Posterior cingulate gyrus (tissue), 11 donors: ENCODE measurements at places on chromosomes 6 and 20.

DNA sequence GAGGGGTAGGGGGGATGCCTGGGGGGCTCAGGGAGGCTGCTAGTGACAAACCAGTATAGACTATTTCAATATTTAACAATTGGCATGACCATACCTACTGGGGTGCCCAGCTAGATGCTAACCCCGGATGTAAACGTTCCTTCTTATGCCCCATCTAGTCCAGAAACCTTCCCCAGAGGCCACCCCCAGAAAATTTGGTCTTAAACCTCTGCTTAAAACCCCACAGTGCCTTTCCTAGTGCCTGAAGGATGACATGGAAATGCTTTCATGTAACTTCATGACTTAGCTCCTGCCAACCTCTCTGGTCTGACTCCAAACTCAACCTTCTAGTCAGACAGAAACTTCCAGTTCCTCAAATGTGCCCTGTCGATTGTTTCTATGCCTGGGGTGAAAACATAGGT lies 52.0 kb downstream of the JPH2 start:
- no peak for DNase-seq

DNA sequence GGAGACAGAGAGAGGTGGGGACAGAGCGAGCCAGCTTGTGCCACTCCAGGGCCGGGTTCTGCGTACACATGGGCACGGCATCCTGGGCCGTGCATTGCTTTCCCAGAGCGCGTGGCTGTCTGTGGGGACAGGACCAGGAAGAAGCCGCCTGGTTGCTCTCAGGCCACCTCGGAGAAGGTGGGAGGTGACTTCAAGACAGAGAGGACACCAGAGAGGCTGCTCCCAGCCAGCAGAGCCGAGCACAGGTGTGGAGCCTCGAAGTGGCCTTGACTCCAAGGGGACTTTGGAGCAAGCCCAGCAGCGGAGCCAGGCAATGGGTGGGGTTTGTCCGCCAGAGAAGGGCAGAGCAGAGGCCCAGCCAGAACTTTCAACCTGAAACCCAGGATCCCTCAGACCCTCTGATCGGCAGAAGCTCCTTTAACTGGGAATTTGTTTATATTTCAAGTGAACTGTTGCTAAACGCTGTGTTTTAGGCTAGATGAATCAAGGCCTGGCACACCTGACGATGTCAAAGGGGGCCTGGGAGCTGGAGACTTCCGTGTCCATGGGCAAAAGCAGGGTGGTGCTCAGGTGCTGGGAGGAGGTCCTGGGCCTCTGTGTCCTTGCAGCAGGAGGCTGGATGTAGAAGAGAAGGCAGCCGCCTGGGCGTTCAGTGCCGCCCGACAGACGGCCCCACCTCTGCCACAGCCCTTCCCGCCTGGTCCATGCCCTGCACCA lies 262.1 kb downstream of the DLL1 start:
- DNase-seq, result no peak

DNA sequence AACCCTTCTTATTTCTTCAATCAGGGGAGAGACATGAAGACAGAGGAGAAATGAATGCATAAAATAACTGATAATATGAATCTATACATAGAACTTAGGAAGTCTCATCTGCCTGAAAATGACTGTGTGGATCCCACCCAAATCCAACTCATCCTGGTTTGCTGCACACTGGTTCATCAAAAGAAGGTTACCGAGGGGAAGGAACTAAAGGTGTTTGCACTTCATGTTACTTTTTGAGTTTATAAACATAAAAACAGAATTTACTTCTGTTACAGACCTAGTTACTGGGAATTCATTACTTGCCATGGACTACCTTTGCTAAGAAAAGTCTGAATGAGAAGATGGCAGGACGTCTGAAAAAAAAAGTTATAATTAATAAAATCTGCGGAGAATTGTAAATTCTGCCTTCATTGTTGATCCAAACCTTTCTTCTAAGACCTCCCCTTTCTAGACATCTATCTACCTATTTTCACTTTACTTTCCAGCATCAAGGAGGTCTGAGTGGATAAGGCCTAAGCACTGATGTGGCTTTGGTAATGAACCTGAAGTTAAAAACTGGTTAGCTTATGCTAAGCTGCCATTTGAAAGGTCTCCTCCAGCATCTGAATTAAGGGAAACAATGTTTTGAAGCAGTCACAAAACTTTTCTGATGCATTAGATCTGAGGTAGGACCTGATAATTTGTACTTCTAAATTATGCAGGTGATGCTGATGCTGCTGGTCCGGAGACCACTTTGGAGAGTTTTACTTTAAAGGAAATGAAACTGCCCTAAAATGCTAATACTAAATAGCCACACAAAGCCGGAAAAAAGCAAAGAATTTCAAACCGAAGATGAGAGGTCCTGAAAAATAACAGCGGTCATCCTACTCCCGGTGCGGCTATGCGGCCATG lies 84.0 kb downstream of the HFE start:
- no peak for DNase-seq

- no peak for DNase-seq
Measured at GRCh38 chr20:57126481-57127092, 139.9 kb downstream of the BMP7 start.

DNA sequence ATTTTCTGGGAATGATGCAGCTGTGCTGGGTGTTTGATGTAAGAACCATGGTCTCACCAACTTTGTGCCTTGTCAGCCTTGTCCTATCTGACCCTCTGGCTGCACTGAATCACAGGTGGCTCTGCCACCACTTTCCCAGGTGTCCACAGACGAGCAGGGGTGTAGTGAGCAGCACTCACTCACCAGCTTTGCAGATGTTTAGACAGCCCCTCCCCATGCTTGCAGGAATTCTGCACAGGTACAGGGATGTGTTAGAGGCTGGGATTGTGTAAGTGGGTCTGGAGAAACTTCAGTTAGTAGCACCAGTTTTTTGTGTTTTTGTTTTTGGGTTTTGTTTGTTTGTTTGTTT lies 88.2 kb upstream of the NAA20 start:
- no peak for DNase-seq

DNA sequence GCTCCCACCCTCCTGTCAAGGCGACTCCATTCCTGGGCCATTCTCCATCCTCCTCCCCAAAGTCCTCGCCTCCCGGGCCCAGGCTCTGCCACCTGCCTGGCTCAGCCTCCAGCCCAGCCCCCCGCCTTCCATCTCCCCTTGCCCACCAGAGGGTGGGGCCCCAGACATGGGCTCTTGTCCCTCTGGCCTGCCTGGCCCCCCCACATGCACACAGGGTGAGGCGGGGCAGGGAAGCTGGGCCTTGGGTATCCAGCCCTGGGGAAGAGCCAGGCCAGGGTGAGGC lies 95.2 kb downstream of the YTHDF1 start:
- no peak for DNase-seq

- DNase-seq, result no peak
Measured at GRCh38 chr6:13877051-13877450, 47.7 kb upstream of the RNF182 start.

DNA sequence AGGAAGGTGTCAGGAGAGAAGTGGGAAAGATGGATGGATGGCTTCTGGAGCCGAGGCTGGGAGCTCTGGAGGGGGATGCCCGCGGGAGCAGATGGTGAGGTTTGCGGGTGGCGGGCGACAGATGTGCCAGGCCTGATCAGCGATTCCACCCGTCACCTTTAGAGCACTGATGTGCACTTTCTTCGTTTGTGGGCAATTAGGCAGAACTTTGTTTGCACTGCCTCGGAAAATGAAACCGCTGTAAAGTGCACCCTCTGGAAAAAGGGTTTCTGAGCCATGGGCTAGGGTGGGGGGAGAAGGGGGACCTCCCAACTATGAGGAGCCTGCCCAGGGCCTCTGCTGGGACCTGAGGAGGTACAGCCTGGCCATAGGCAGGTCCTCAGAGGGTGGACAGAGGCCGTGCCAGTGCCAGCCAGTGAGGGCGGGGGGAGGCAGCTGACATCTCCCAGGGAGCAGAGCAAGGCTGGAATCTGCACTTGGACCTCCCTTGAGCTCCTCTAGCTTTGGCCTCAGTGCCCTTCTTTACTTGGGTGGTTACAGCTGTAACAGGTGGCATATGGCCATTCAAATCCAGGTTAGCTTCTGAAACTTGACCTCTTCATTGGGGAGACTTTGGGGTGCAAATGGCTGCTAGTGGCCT lies 58.7 kb downstream of the CD40 start:
- no peak for DNase-seq

DNA sequence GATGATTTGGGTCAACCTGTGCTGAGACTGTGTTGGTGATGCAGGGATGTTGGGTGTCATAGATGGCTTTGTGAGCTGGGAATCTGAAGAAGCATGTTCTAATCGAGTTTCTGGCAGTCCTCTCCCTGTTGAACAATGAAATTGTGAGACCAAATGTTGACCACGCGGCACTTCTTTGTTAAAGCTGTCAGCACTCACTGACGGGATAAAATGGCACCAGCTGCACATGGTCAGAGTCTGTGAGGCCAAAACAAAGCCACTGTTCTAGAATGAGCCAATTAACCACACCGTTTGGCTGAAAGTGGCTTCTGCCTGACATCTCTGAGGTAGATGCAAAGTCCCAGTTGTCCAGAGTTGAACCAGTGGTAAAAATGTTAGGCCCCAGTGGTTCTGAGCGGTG lies 562.2 kb downstream of the KIF16B start:
- no peak for DNase-seq

- no peak for DNase-seq
Measured at GRCh38 chr6:113734982-113735381, 122.2 kb upstream of the MARCKS start.

GRCh38 chr6:163991321-163991720 lies 576.8 kb downstream of the QKI start:
- DNase-seq, result no peak

DNA sequence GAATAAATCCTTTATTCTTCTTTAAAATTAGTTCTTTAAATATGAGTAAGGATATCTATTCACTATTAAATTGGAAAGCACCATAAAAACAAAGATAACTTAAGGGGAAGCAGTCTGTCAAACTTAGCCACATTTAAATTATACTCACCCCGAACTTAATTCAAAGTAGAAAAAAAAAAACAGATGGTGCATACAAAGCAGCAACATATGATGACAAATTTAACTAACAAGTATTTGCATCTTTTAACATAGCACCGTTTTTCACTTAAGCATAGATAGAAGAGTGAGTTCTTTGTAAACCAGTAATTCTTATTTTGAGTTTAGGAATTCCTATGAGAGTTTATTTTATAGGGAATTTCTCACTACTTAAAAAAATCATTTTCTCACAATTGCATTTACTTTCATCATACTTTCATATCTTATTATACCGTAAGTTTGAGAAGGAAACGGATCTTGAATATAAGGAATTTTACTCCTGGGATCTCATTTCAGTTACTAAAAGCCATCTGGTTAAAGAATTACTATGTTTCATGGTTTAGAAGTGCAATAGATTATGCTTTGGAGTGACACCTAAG lies 828.2 kb upstream of the MAP3K7 start:
- no peak for DNase-seq

DNA sequence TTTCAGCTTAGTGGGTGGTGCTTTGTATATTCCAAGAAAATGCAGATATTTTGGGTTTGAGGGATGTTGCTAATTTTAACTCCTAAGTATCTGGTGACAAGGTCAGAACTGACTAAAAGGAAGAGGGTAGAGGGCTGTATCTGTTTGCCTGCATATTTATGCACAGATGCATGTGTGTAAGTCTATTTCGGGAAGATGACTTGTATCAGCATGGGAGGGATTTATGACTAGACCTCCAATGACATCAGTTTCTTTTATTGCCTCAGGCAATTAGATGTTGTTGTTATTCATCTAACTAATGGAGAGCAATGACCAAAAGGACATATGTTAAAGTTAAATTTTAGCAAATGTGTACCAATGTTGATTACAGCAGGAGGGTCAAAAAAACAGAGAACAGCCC lies 734.3 kb downstream of the QKI start:
- DNase-seq, result no peak

- DNase-seq, result no peak
Measured at GRCh38 chr6:63347599-63347998, 27.8 kb upstream of the LGSN start.
